CD4-positive, alpha-beta T cell treated with Interleukin-1 beta for 1 hour (primary cell): ENCODE measurements at places on chromosomes 11 and 22.

- no peak for DNase-seq
These were observed 70.7 kb upstream of the CCDC179 start for GRCh38 chr11:22930816-22931594.

- peak; percentile 37 for DNase-seq
These were observed 99.9 kb upstream of the FGF3 start for GRCh38 chr11:69918938-69919650.

- no peak for DNase-seq
These were observed 1.4 kb downstream of the PC start for GRCh38 chr11:66956689-66957290.

DNA sequence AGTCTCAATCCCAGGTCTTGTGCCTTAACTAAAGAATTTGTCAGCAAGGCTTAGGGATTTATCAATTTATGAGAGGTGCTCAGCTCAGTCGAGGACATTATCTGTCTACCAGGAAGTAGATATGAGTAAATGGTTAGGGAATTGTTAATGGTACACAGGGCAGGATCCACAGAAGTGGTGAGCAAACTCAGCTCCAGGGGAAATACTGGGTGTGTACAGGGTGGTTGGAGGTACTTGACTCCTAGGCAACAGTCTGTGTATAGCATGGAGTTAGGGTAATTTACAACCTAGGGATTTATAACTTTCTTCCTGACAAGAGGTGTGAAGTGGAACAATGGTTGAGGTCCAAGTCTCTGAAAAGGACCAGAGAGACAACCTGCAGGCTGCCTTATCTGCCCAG lies 123.4 kb upstream of the OR9Q1 start:
- no peak for DNase-seq

DNA sequence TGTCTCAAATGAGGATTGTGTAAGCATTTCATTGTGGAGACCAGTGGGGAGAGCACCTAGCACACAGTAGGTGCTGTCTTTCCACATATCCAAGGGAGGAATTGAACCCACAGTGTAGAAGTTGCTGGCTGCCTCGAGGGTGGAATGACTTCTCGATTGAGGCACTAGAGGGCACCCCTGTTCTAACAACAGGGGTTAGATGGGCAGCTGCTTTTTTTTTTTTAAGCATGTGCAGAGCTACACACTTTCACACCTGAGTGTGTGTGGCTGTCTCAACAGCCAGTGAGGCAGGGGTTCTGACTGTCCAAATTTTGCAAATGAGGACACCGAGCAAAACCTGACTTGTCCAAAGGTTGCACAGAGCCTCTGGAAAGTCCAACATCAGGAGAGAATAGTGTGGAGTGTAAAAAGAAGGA lies 118.2 kb upstream of the CRYBB3 start:
- DNase-seq = peak; percentile 58

GRCh38 chr11:69259096-69259495 lies 34.9 kb upstream of the MYEOV start:
- no peak for DNase-seq
